Mucosa of gallbladder (tissue), 1 donor: ENCODE measurements at places on chromosomes 3 and 15. TPM values are rescaled to one million over a fixed set of nuclear protein-coding genes. Genes with fewer than 3 reads are reported as not detected.

Gene USP13
- total RNA-seq = 9.4 TPM

Gene APBA2
- 3.4 TPM for total RNA-seq

GRCh38 chr15:74839526-74840395 lies 3.2 kb downstream of the ULK3 start:
- DNase-seq = no peak

- no peak for DNase-seq
These were observed 33.7 kb upstream of the CD47 start for GRCh38 chr3:108124337-108125152.

GRCh38 chr3:18868911-18869689 lies 279.2 kb upstream of the KCNH8 start:
- no peak for DNase-seq

DNA sequence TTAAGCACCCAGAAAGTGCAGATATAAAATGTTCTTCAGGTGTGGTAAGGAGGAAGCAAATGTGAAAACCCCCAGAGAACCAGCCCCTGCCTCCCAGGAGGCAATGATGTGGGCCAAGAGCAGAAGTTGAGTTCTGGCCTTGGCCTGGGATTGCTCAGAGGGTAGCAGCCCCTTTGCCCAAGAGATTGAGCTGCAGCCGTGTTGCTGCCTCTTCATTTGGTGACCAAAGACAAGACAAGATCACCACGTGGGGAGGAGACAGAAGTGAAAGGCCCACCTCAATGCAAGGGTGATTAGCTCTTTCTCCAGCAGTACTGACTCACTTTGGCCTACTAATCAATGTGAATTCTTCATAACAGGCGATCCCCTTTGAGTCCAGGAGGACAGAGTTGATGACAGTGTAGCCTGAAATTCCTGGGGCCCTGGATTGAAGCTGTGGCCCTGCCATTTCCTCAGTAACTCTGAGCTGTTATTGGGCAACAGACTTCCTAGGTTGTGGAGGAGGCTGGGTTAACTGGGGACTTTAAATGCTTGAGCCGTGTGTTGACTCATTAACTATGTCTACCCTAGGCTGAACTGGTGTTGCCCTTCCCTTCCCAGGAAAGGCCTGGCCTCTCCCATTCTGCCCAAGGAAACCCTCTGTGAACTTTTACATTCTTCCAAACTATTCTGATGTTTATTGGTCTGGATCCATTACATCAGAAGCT lies 86.5 kb downstream of the ST6GAL1 start:
- DNase-seq = no peak

- DNase-seq = no peak
These were observed 330.1 kb downstream of the ARPP21 start for GRCh38 chr3:35969406-35969805.

- no peak for DNase-seq
These were observed 16.4 kb downstream of the NECTIN3 start for GRCh38 chr3:111087924-111088469.

GRCh38 chr3:81743096-81744025 lies 18.1 kb downstream of the GBE1 start:
- DNase-seq = peak; percentile 37

DNA sequence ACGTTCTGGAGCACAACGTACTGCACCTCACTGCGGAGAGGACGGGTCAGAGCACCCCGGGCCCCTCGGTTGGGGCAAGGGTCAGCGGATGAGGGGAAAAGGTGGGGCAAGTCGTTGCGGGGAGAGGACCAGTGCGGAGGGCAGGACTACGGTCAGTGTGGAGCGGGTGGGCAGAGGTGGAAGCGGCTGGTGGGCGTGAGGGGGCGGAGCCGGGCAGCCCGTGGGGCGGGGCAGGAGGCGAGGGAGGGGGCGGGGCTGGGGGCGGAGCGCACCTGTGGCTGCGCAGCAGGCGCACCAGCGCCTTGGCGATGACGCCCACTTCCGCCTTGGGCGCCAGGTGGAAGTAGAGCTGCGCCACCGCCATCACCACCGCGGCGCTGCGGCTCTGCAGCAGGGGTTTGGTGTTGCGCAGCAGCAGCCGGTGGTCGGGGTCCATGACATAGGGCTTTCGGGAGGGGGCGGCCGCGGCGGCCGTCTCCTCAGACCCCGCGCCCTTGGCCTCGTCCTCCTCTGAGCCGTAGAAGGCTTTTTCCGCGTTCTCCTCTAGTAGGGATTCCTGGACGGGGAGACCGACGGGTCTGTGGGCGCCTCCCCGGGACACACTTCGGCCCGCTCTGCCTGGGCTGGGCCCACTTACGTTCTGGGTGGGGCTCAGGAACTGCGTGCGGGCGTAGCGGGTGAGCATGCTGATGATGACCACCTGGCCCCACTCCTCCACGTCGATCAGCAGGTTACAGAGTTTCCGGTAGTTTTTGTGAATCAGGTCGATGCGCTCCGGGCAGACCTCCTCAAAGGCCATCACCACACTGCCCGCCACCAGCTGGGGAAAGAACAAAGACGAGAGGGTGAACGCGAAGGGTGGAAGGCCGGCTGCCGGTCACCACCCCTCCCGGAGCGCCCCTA lies 29.2 kb downstream of the AP3B2 start:
- DNase-seq = peak; percentile 68

DNA sequence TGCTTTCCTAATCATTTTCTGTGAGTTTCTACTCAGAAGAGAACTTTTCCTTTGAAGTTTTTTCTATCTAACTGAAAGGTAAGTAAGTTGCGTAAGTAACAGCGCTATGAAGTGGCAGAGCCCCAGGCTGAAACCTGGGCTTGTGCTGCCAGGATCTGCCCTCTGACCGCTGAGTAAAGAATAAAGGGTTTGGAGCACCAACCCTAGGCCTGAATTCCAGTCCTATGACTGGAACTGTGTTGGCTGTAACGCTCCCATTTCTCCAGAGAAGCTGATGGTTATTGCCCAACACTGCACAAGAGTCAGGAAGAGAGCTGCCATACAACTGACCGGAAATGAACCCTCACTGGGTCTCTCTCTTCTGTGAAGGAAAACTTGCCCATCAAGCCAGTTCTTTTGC lies 87.0 kb downstream of the FOXB1 start:
- DNase-seq = peak; percentile 27
